Activated T-helper 9 cell treated with anti-CD3 and anti-CD28 coated beads, Interleukin-2, amount 50 U/mL, for 16 hours (primary cell): ENCODE measurements at places on chromosomes 6 and 20.

- no peak for DNase-seq
These were observed 276.7 kb upstream of the ECI2 start for GRCh38 chr6:4412077-4412476.

- DNase-seq: no peak
These were observed 33.8 kb upstream of the LCA5 start for GRCh38 chr6:79571030-79571367.

DNA sequence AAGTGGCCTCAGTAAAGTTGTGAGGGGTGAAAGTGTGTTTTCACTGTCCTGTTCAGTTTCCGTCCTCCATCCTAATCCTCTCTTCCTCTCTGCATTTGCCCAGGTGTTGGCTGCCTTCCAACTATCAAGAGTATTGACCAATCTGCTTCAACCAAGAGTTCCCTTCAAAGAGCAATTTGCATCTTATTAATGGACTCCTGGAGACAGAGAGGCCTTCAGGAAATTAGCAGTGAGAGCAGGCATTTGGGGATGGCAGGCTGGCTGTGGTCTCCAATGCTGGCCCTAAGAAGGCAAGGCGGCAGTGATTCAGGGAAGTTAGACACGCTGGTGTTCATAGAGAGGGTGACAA, 77.2 kb downstream of the GPR6 start:
- DNase-seq: no peak

- no peak for DNase-seq
These were observed 74.6 kb downstream of the UTRN start for GRCh38 chr6:144359783-144360182.

DNA sequence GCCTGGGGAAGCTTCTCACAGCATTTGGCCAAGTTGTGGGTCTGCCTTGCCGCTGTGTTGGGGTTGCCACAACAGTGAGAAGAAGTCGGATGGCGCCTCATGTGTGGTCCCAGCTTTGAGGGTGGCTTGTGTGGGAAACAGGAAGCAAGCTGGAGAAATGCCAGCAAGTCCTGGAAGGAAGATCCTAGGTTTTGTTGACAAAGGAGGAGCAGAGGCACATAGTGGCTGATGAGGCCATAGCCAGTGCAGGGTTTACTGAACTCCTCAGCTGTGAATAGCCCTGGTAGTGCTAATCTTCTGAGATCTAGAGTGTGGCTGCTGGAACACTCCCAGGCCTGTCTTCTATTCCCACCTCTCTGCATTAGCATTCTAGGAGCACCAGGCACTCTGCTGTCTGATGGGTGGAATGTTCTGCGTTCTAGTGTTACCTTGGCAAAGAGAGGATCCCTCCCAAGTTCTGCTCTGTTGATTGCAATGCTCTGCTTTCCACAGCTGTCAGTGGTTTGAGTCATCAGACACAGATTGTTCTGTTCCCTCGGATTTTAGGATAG, 25.2 kb downstream of the SNPH start:
- DNase-seq: no peak

- no peak for DNase-seq
These were observed 69.5 kb upstream of the SULF2 start for GRCh38 chr20:47854687-47855212.

- DNase-seq: no peak
These were observed 107.1 kb upstream of the BACH2 start for GRCh38 chr6:90403489-90404381.

DNA sequence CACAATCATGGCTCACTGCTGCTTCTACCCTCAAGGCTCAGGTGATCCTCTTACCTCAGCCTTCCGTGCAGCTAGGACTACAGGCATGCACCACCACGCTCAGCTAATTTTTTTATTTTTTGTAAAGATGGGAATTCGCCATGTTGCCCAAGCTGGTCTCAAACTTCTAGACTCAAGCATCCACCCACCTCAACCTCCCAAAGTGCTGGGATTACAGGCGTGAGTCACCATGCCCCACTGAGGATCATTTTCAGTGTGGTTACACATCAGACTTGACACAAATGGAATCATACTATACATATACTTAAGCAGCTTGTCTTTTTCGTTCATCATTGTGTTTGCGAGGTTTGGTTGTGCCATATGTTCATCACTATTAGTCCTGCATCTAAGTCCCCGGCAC, 26.6 kb downstream of the ZC3H12D start:
- no peak for DNase-seq
